ENCODE measurements at places on chromosomes 6 and 20.

- DNase-seq, result no peak
These were observed 749.7 kb downstream of the MAFB start for GRCh38 chr20:39939241-39939865.

DNA sequence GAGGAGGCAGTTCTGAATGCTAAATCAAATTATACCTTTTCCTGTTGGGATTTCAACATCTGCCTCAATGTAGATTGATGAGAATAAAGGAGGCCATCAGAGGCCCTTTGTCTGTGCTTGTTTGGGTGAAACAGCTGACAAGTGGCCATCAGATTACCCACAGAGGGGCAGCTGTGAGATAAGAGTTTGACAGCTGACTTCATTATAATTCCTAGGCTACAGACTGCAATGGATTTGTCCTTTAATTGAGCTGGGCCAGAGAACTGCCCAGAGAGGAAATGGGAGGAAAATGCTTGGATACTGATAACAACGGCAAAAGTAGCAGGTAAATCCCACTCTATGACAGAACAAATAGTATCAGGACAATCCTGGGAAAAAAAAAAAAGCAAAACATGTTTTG, 649.4 kb downstream of the HDGFL1 start:
- no peak for DNase-seq

GRCh38 chr6:149278997-149279396, 38.5 kb upstream of the TAB2 start:
- no peak for DNase-seq

GRCh38 chr6:130274007-130274406, 51.3 kb upstream of the SAMD3 start:
- DNase-seq, result no peak

GRCh38 chr20:22371843-22372242, 212.5 kb downstream of the FOXA2 start:
- DNase-seq, result no peak

DNA sequence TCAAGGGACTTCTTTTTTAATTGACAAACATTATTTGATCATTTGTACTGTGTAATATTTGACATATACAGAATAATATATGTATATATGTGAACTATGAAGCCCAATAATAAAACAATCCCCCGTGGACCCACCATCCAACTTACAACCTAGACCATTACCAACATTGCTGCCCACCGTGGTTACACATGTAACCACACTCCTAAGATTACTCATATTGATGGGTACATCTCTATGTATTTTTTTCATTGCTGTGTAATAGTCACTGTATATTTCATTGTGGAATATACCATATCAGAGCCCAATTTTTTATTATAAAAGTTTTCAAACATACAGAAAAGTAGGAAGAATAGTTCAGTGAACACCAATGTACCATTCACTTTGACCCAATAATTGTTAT, 94.3 kb downstream of the RTN4IP1 start:
- DNase-seq, result no peak

- no peak for DNase-seq
These were observed 11.2 kb downstream of the OGFRL1 start for GRCh38 chr6:71299541-71300470.

GRCh38 chr20:37417617-37418467, 71.9 kb downstream of the SRC start:
- no peak for DNase-seq

DNA sequence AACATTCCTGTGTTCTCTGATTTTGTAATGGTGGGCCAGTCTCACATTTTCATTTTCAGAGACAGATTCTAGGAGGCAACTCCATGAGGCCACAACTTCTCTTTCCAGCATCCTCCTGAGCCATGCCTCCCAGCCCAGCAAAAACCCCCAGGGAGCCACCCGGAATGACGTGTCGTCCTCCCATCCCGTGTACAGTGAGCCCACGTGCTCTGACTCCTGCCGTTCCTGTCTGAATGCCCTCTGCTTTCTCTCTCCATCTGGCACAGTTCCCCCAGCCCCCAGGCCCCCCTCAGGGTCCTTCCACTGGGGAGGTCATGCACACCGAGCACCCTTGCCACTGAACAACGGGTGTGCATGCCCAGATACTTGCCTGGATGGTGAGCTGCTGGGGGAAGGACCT, 38.0 kb downstream of the C20orf203 start:
- no peak for DNase-seq

- no peak for DNase-seq
These were observed 248.0 kb downstream of the CDH26 start for GRCh38 chr20:60206259-60206658.

GRCh38 chr20:62533591-62534495, 58.0 kb upstream of the GATA5 start:
- DNase-seq, result no peak

GRCh38 chr6:108895571-108895970, 47.3 kb downstream of the ARMC2 start:
- DNase-seq, result no peak

DNA sequence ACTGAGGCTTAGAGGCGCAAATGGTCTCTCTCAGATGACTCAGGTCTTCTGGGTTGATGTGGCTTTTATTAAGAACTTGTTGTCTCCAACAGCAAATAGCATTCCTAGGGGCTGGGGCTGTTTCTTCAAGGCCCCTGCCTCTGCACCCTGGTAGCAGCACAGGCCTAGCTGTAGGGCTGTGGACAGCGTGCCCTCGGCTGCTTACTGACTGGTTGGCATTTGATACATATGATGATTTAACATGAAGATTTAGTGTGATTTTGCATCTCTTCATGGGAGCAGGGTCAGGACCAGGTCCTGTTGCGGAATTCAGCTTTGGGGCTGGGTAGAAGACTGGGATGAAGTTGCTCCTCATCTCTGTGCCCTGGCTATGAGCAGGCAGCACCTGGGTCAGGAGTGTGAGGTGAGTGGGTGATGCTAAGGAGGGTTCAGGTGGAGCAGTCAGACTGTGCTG, 24.3 kb upstream of the IER3 start:
- DNase-seq, result no peak

GRCh38 chr6:140153703-140154102, 779.3 kb upstream of the CITED2 start:
- DNase-seq, result no peak

DNA sequence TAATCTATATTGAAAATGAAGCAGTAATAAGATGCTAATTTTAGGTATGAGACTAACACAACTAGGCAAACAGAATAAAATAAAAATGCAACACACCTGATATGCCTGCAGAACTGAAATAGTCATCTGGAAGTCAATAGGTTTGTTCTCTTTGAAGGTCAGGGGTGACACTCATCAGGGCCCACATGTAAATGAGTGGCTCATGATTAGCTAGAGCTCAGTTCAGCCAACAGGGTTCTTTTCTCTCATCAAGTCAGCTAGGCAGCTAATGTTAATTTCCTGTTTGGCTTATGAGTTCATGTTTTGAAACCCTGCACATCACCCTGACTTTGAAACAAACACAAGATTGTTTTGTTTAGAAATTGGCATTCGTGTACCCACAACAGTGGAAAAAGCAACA, 23.8 kb downstream of the SMLR1 start:
- no peak for DNase-seq

DNA sequence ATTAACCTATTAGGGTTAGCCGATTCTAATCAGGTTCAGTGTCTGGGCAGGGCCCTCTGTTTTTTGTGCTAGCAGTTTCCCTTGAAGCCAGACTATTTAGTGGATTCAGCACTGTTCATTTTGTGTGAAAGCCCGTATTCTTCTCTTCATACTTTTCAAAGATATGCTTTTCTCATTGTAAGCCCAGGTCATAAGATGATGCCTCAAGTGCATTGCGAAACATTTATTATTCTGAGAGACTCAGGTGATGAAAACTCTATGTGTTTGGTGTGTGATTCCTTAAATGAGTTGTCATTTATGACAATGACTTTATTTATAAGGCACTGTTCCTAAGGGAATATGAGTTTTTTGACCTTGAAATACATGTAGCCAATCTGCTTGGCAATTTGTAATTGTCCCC, 851.0 kb upstream of the FLRT3 start:
- no peak for DNase-seq

- no peak for DNase-seq
These were observed 145.2 kb downstream of the REV3L start for GRCh38 chr6:111337829-111338236.

Measured in cortex of kidney (tissue), 1 donor.